Karpas-422 (cell line): ENCODE measurements at places on chromosomes 13 and 19.
A peak's percentile ranks its signal among the peaks of the same experiment; 100 is the strongest.

GRCh38 chr19:29761575-29762232, 46.6 kb upstream of the C19orf12 start:
- DNase-seq = no peak

DNA sequence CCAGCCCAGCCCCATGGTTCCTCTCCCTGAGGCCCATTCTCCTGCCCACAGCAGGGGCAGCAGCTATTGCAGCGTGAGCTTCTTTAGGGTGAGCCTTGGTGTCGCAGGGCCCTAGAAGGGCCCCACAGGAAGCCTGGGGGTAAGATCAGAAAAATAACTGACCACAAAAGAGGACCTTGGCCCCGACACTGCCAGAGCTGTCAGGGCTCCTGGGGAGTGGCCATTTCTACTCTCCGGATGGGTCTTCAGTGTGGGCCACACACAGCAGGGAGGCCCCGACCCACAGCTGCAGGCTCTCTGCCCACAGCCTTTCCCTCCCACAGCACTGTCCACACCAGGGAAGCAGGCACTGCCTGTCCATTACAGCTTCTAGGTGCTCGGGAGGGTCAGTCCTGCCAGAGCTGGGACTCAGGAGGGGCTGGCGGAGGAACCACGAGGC, 3.5 kb upstream of the SIGLEC8 start:
- DNase-seq = no peak

DNA sequence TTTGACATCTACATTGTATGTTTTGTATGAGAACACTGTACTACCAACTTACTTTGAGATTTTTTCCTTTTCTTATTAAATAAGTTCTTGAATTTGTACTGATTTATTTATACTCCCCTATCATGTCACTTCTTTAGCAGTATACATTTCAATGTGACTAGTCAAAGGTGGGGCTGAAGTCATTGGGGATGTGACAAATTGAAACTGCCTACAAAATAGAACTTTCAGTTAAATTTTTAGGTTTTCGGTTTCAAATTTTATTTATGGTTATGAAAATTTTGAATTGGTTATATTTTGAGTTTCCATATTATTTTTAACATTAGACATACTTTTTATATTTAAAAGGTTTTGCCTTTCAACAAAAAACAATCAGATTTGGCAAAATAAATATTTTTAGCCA, 221.6 kb downstream of the NBEA start:
- no peak for DNase-seq

DNA sequence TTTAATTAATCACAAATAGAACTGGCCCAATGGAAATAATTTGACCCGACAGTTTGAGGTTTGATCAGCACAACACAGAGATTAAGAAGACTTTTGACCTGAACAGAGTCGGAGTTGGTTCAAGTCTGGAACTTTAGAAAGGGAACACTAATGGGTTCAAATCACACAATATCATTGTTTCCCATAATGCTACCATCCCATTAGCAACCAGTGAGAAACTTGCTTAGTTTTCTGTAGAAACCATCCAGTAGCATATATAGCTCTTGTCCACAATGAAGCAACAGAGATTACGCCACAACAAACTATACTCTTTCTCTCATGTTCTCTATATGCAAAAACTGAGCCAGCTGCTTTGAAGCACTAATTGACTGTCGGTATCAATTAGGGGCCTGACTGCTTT, 376.9 kb upstream of the SPRY2 start:
- DNase-seq = no peak

- DNase-seq = no peak
These were observed 125.2 kb downstream of the KDM4B start for GRCh38 chr19:5093948-5094718.

GRCh38 chr19:12794971-12795381, 3.7 kb downstream of the JUNB start:
- DNase-seq = no peak

DNA sequence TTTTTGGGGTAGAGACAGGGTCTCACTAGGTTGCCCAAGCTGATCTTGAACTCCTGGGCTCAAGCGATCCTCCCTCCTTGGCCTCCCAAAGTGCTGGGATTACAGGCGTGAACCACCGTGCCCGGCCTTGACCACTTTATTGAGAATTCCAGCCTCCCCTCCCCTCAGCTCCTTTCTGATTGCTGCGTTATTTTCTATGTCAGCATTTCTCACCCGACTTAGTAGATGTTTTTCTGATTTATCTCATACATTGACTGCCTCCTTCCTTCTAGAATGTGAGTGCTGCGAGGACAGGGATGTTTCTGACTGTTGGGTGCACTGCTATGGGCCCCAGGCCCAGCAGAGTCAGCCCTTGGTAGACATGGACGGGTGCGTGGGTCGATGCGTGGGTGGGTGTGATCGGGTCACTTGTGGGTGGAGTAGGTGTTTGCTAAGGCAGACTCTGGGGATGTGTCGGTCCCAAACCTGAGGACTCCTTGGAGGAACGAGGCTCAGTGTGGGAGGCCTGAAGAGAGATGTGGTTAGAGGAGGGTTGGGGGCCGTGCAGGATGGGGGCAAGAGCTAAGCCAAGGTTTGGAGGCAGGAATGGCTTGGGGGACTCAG, 34.2 kb upstream of the NCCRP1 start:
- DNase-seq = no peak

DNA sequence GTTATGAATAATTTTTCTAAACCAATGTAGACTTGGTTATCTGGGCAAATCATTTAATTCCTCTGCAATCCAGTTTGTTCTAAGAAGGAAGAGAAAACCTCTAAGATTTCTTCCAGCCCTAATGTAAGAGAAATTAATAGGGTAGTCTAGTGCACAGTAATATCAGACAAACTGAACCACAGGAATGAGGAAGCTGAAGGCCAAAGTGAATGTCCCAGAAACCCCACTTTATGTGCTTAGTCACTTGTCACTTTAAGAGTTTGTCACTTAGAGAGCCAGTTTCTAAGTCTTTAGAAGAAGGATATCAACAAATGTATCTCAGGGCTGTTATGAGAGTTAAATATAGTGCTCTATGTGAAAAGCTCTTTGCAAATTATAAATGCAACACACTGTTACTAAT, 750.6 kb downstream of the DIAPH3 start:
- DNase-seq = no peak

- no peak for DNase-seq
These were observed 26.9 kb upstream of the CYP2A7 start for GRCh38 chr19:40908976-40909375.

DNA sequence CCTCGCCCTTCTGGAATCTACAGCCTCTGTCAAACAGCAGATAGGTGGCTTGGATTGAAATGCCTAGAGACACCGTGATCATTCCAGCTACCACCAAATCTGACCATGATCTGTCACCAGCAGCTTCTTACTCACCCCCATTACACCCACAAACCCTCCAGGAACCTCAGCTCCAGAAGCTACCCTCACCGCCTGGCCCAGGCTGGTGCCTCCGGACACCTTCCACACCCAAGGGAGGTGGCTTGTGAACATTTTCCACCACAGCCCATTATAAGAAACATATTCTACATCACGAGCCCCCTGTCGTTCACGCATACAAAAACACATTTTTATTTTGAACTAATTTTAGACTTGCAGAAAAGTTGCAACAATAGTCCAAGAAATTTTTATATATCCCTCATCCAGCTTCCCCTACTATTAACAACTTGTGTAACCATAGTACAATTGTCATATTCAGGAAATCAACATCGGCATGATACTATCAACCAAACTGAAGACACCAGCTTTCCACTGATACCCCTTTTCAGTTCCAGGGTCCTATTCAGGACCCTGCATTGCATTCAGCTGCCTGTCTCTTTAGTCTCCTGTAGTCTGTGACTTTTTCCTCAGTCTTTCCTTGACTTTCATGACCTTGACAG, 15.4 kb upstream of the UBE2L5 start:
- no peak for DNase-seq

- no peak for DNase-seq
These were observed 144.1 kb downstream of the DPF1 start for GRCh38 chr19:38079926-38080380.

DNA sequence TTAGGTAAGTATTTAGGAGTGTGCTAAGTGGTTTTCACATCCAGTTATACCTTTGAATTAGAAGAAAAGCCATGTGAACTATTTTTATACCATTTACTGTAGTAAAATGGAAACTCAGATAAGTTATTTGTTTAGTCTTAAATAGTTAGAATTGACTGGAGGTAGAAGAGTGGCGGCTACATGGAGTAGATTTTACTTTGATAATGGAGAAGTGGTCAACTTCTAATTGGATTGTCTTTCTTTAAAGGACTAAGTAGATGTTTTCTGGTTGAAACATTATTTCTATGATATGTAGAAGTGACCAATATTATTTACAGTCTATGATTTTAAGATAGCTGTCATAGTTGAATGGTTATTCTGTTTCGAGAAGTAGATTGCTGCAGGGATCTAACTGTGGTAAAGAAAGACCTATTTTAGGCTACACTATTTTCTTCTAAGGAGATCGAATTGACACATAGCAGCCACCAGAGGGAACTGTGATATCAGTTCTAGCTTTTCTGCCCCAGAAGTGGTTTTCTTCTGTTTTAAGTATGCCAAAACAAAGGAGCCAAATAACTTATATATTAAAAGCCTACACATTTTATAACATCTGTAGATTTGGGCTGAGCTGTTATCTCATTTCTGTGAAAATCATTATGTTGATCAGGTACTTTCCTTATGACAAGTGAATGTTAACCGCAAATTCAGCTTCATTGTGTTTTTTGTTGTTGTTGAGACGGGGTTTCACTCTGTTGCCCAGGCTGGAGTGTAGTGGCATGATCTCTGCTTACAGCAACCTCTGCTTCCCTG, 26.1 kb downstream of the ZMYM2 start:
- peak; percentile 81 for DNase-seq

- no peak for DNase-seq
These were observed 178.4 kb downstream of the COL4A1 start for GRCh38 chr13:110128546-110128945.
